Effector memory CD8-positive, alpha-beta T cell (primary cell): ENCODE measurements at places on chromosomes 6 and 20.

- no peak for DNase-seq
Observed at GRCh38 chr20:50868509-50869495, 62.4 kb downstream of the ADNP start.

GRCh38 chr6:148716811-148717210 is 30.0 kb upstream of the UST start:
- no peak for DNase-seq

DNA sequence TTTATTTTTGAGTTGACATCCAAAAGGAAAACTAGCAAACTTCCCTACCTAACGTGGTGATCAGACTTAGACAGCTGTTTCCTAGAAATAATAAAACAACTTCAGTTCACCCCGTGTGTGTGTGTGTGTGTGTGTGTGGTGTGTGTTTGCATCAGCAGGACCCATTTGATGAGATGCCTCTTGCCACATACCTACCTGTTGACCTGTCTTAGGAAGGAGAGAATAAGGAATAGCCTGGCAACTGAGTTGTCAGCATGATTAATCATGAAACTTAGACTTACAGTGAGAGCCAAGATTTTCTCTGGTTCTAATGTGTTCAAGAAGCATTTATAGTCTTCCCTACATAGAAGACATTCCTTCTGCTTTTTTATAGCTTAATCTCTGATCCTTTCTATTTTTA is 16.1 kb upstream of the PBOV1 start:
- no peak for DNase-seq

DNA sequence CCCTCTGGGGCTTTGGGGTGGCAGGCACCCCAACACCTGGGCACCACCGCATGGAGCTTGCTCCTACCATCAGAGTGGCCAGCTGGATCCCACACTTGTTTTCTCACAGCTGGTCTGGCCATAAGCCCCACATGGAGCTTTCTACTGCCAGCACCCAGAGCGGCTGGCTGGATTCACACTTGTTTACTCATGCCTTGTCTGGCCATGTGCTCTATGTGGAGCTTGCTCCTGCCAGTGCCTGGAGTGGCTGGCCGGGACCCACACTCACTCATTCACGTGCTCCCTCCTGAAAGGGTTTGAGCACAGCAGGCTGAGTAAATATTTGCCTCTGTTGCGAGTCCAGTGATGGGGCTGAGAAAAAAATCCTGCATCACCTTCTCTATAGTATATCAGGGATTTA is 487.0 kb downstream of the CD109 start:
- DNase-seq = no peak

GRCh38 chr20:18321976-18322950 is 33.9 kb downstream of the ZNF133 start:
- no peak for DNase-seq

DNA sequence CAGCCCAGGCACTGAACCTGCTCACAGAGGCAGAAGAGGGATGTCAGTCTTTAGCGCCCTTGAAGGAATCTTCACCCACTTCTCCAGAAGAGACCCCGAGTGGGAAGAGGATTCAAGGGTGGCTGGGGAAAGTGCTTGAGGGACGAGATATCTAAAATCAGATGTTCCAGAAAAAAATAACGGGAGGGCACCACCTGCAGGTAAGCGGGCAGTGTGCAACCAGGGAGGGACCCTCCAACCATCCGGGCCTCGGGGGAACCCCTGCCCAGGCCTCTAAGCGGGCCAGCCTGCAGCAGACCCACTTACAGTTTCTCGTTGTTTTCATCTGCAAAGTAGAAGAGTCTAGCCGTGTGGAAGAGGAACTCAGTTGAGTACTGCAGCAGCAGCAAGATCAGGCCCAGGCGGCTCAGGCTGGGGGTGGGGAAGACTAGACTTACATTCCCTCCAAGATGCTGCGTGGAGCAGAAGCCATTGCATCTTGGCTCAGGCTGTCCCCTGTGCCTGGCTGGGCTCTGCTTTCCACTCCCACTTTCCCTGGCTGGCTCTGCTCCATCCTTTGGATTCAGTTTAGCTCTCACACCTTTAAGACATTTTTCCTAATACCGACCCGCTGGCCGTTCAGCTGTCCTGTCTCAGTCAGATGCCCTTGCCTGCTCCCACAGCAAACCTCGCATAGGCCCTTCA is 71.0 kb downstream of the TRAM2 start:
- no peak for DNase-seq

GRCh38 chr6:163369628-163370365 is 44.7 kb upstream of the QKI start:
- DNase-seq = no peak

- no peak for DNase-seq
Observed at GRCh38 chr20:10541668-10542411, 106.7 kb downstream of the SLX4IP start.

- DNase-seq = no peak
Observed at GRCh38 chr6:37516920-37517405, 17.3 kb upstream of the CCDC167 start.

- no peak for DNase-seq
Observed at GRCh38 chr6:29828471-29828797, 809 bp downstream of the HLA-G start.

DNA sequence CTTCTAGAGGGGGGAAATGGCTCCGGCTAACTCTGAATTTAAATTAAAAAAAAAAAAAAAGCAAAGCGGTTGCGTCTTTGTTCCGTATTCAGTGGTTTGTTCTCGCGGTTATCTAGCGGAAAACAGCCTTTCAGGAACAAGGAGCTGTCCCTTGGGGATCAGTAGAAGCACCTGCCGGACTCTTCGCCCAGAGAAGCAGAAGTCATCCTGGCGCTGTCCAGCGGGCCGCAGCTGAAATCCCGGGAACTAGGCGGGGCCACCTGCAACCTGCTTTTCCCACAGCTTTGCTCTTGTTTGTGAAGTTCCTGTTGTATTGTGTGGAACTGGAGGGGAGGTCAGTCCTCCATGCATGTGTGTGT is 43.9 kb upstream of the GJE1 start:
- no peak for DNase-seq

DNA sequence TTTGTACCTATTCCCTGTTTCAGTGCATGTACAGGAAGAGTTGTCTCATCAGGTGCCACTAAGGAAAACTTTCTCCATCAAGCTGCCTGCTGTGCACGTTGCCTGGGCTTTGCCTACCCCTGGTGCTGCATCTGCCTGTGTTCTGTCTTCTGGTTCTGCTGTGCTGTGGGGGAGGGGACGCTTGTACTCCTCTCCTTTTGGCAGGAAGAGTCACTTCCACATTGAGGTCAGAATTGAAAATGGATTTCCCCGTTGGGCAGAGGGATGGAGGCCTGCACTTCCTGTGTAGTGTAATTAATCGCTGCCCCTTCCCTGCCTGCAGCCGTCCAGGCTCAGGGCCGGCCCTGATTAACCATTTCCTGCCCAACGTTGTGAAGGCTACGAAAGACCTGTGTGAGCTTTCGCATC is 153.3 kb downstream of the SCML4 start:
- DNase-seq = no peak

DNA sequence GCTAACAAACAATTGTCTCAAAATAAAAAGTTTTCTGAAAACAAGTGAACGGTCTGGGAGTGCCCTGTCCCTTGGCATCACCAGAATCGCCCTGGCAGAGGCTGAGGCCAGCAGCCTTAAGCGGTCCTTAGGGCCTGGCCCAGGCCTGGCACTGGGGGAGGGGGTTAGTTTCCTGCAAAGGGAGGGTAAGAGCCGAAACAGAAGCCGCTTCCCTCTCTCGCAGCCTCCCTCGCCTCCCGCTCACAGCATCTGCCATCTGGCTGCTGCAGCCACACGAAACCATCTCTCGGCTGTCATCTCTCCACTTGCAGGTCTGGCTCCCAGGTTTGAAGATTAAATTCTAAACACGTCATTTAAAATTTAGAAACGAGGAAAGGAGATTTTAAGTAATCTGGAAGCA is 31.5 kb downstream of the PMEPA1 start:
- no peak for DNase-seq

DNA sequence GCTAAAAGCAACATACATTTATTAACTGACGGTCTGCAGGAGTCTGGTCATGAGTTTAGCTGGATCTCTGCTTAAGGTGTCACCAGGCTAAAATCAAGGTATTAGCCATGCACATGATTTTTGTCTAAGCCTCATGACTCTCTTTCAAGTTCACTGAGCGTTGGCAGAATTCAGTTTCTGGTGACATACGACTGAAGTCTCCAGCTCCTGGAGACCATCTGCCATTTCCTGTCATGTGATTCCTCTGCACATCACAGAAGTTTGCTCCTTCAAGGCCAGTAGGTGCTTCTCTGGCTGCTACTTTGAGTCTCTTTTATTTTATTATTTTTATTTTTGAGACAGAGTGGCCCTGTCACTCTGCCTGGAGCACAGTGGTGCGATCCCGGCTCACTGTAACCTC is 148.4 kb upstream of the EYA4 start:
- no peak for DNase-seq

DNA sequence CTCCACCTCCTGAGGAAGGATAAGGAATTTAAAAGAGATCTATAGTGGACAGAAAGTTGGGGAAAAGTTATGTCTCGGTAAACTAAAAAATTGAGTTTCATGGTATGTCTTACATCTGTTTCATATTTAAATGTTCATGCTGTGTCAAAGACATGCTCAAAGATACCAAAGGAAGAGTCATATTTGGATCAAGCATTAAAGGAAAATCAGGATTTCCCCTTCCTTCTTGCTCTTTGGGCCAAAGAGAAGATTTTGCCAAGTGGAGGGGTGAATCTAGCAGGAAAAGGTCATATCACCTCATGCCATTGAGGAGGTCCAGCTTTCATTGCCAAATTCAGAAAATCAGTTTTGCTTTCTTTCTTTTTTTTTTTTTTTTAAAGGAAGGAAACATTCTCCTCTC is 192.4 kb downstream of the OGFRL1 start:
- DNase-seq = no peak

GRCh38 chr20:24185791-24186190 is 197.2 kb upstream of the GGTLC1 start:
- DNase-seq = no peak

- DNase-seq = no peak
Observed at GRCh38 chr6:12271997-12272396, 18.2 kb upstream of the EDN1 start.

- no peak for DNase-seq
Observed at GRCh38 chr6:67863346-67863745, 771.7 kb upstream of the ADGRB3 start.

DNA sequence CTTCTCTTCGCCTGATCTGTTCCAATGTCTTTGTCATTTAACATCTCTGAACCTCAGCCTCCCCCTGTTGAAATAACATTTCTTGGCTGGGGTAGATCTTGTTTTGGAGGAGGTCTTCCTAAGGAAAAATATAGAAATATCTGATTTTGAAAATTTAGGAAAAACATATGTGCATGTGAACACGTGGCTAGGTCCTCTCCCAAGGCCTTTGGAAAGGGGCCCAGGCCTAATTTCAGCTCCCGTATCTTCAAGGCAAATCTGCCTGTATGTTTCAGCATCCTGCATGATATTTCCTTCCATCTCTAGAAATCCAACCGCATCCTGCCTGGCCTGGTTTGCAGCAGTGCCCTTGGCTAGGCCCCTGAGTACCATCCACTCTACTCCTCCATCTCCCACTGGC is 261.2 kb downstream of the PHACTR1 start:
- DNase-seq = no peak

DNA sequence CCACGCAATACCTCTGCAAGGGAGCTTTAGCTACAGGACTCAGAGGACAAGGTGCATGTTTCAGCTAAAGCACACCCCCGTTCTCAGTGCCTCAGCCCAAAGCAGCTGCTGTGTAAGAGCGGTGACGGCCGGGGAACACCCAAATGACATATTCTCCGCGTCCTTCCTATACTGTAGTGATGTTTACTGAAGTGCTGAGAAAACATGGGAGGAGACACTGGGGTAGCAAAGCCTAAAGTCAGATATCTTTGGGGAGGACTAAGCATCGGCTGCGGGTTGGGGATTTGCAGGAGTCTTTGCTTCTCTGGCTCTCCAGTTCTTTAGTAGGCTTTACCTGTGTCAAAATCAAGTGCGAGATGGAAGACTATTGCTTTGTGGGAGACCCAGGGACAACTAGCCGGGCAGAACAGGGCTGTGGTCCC is 1.7 kb downstream of the SLC22A23 start:
- no peak for DNase-seq
